ENCODE measurements at places on chromosomes 13 and 19.

DNA sequence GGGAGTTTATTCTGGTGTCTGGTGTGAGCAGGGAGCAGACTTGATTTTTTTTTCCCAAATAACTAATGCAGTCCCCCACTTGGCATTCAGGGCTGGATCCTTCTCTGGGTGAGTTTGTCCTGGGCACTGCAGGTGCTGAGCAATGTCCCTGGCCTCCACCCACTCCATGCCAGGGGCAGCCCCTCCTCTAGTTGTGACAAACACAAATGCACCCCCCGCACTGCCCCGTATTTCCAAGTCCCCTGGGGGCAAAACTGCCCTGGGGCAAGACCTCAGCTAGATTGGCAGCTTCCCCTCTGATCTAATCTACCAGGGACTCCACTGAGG is 6.4 kb downstream of the MOB3A start:
- DNase-seq: no peak

DNA sequence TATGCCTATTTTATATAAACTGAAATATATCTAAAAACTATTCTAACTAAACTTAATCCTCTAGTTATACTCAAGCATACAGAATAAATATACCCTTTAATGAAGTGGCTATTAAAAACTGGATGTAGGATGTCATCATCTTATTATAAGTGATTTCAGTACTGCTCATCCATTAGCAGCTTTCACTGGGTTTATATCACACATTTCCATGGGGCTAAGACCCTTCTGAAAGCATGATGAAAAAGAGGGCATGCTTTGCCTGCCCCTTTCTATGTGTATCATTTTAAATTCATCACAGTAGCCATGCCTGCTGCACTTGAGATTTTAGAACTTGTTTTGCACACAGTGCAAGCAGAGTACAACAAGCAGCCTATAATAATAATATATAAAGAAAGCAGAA is 477.5 kb downstream of the SLITRK6 start:
- no peak for DNase-seq

GRCh38 chr13:107907065-107907805 is 308.1 kb downstream of the LIG4 start:
- no peak for DNase-seq

GRCh38 chr19:12806242-12807081 is at the start of gene RNASEH2A:
Gene RNASEH2A, plus strand, starts transcription at chr19:12806584. Its CDS starts 90 bp downstream, at chr19:12806674.
- peak; percentile 82 for DNase-seq

DNA sequence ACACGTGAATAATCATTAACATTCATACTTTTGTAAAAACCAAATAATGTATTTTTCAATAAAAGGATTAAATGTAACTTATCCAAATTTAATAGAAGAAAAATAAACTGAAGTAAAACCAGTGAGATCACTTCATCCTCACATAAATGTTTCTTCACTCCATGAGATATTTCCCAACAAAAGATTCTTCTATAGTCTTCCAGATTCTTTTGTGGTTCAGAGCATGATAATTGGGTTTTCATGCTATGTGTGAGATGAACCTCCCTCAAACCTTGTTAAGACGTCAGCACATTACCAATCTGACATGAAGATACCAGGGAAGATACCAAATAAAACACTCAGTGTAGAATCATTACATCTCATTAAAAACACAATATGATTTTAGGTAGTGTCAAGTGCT is 62.9 kb upstream of the OXGR1 start:
- no peak for DNase-seq

- DNase-seq: no peak
Observed at GRCh38 chr19:5214371-5214770, 126.2 kb downstream of the PTPRS start.

DNA sequence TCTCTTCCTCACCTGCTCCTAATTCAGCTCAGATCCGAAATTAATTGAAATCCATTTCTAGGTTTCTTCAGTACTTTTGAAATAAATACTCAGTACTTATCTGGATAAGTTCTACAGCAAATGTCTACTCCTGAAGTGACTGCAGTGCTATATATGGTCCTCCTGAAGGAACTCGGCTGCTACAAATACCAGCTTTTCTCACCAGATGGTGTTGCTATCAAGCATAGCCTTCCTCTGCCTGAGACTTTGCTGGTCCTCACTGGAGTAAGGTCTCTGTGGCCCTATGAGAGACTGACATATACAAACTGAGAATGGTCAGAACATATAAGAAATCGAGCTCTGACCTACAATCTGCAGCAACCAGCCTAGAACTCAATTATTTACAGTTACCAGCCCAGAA is 161.6 kb downstream of the NDFIP2 start:
- no peak for DNase-seq

DNA sequence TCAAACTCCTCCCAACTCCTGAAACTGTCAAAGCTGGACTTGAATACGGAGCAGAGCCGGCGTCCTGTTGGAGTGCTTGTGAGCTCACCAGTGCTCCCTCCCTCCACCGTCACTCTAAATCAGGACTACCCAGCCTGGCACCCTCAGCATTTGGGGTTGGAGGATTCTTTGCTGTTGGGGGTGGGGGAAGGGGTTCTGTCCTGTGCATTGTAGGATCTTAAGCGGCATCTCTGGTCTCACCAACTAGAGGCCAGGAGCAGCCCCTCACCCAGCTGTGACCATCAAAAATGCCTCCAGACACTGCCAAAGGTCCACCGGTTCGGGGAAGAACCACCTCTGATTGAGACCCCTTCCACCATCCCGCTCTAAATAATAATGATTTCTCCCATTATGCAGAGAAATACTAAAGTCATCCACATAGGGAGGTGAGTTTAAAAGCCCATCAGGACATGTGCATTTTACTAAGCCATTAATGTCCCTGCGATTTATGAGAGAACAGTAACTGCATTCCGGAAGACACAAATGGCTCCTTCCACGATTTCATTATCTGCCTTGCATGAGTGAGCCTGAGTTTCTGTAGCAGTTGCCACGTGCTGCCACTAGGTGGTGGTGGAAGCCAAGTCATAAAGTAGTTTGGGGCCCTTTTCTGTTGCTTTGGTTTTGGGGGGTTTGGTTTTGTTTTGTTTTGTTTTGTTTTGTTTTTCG is 16.1 kb upstream of the USP29 start:
- peak; percentile 35 for DNase-seq

- DNase-seq: no peak
Observed at GRCh38 chr19:16509141-16510061, 13.2 kb downstream of the C19orf44 start.

DNA sequence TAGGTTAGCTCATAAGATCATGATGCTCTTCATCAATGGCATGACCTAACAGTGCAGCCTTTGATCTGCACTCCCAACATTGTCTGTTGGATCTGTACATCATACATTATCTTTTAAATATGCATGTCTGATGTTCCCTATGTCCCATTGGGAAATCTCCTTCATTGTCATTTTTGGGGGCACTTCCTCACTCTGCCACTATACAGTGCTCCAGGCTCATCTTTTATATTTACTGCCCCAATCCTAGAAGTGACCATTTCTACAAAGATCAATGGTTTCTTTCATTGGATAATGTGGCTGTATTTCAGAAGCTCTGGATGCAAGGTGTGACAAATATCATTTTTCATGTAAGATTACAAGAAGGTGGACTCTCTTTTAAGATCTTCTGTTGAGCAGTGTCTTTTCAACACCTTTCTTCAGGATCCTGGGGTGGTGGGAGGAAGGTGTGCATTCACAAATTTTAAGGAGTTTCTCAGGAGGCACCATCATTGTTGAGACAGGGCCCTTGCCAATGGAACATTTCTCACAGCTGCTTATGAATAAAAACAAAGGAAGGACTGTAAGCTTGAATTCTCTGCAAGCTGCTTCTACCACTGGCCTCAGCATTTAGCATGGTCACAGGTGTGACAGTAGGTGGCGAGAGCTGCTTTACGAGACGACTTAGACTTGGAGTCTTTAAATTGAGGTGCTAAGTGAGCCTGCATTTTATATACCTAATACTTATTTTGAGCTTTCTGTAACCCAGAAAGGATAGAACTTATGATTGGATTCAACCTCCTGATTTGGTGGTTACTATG is 403.0 kb downstream of the LMO7 start:
- DNase-seq: no peak

GRCh38 chr13:93660391-93661063 is 433.9 kb downstream of the GPC6 start:
- DNase-seq: no peak

- DNase-seq: peak; percentile 90
Observed at GRCh38 chr19:55080968-55081769, 5.5 kb downstream of the EPS8L1 start.

- DNase-seq: no peak
Observed at GRCh38 chr19:13981988-13982501, 24.1 kb downstream of the RFX1 start.

DNA sequence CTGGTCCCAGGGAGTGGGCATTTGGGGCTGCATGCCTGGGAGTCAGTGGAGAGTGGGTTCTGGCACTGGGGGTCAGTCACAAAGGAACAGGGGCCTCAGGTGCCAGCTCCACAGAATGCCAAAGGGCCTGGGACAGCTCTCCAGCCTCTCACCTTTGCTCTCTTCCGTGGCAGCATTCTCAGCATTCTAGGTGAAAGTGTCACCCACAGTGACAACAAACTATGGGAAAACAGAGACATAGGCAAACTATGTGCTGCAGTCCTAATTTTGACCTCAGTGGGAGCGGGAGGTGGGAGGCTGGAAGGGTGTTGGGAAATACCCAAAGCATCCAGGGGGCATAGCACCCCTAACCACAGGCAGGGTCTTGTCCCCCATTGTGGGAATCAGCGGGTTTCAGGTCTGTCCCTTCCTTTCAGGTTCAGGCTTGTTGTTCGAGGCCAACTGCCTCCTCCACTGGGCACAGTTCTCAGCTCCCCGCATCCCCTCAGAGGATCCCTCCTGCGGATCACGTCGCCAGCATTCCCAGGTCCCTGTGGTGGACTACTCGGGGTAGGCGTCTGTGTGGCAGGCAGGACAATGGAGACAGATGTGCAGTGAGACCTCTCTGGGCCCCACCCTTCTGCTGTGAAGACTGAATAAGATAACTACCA is 52.4 kb downstream of the TSHZ3 start:
- no peak for DNase-seq

GRCh38 chr19:41641879-41642485 is 15.1 kb upstream of the CEACAM4 start:
- DNase-seq: peak; percentile 43

- DNase-seq: no peak
Observed at GRCh38 chr13:102405499-102406100, 3.8 kb upstream of the FGF14 start.

DNA sequence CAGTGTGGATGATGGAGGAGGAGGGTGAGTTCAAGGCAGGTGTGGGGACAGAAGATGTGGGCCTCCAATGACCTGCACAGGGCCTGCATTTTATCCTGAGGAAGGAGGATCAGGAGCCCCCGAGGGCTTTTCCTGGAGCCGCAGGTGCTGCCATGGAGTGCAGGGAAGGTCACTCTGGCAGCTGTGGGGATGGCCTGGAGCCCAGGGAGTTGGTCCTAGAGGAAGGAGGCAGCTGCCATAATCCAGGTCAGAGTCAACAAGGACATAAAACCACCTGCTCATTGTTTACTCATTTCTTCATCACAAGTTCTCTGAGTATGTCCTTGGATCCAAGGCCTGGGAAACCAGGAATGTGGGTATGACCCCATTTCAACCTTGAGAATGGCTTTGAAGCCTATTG is 87.2 kb downstream of the SCGB2B2 start:
- no peak for DNase-seq

DNA sequence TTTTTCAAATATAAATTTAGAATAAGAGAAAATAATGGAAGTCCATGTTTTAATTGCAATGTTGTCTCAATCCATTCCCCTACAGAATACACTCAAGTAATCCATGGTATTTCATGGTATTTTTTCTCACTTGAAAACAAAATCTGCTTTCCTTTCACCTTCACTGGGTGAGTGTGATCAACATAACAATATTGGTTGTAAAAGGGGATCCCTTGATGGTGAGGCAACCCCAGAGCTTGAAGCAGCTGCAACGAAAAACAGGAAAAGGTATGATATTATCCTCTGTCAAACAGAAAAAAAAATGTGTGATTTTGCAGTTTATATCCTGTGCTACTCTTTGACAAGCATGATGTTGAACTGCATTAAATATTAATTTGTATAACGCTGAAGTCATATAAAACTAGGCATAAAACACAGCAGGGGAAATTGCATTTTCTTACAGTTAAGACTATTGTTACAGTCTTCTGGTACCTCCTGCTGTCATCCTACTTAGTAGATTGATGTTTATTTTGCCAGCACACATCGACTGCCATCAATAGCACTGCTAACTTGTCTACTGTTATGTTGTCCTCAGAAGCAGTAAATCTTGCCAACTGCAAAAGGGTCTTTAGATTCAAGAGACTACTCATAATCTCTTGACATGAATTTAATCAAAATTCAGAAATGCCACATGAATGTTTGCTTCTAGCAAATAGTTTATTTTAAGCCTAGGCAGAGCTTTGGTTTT is 373.1 kb upstream of the MIR17HG start:
- no peak for DNase-seq

DNA sequence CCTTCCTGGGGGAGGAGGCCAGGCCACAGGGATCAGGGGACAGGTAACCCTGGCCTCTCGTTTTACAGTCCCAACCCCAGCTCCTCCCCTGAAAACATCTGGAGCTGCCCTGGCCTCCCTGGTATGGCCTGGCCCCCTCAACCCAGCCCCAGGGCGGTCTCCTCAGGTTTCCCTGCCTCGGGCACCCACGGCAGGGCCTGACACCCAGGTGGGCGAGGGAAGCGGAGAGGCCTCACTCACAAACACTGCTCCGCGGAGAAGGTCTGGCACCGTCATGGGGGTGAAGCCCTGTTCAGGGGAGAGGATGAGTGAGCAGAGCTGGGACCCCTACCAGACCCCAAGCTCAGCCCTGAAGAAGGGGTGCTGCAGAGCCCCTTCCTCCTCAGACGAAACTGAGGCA is 6.5 kb upstream of the CCER2 start:
- DNase-seq: no peak

- DNase-seq: no peak
Observed at GRCh38 chr19:16204005-16204294, 6.2 kb downstream of the AP1M1 start.

DNA sequence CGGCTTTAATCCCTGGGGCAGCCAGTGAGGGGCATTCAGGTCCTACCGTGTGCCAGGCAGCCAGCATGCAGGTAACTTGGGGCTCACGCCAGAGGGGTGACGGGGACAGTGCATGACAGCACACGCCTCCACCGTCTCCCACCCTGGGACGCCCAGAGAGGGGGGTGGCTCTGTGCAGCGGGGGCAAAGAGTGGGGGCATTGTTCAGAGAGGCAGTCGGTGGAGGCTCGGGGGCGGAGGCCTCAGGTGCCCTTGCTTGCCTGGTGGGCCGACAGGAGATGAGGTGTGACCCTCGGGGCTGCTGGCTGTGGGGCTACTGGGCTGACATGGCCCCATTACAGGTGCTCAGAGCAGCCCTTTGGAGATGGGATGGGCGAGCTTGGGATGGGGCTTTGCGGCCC is 18.4 kb downstream of the PLIN4 start:
- DNase-seq: no peak
